ENCODE measurements at places on chromosomes 12 and 14. TPM values are rescaled to one million over a fixed set of nuclear protein-coding genes. Genes with fewer than 3 reads are reported as not detected.

DNA sequence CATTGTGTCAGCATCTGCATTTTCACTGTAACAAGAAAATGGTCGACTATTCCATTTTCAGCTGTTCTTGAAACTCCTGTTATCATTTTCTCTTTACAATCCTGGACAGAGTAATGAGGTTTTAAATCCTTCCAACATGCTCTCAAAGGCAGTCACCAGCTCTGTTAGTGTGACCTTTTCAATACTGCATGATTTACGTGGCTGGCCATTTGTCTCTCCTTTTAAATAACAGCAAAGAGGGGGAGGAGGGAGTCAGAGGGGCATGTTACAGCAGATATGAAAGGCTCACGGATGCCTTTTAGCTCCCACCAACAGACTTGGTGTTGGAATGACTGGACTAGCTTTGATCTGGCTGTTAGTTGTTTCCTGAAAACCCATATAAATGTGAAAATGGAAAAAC, 1251.2 kb downstream of the AACS start:
- no peak for DNase-seq

DNA sequence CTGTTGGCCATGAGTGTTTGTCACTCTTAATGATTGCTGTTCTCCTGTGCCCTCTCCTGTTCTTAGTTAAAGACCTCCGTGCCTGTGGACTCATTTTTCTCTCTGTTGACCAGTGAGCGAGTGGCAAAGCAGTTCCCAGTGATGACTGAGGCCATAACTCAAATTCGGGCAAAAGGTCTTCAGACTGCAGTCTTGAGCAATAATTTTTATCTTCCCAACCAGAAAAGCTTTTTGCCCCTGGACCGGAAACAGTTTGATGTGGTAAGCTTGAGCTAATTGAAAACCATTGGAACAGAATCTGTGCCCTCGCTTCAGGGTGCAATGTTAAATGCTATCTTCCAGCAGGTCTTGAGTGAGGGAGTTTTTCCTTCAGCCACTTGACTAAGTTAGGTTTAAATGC, 19.8 kb downstream of the ACAD10 start:
- no peak for DNase-seq

- no peak for DNase-seq
These were observed 17.3 kb upstream of the KLRB1 start for GRCh38 chr12:9625019-9625418.

- no peak for DNase-seq
These were observed 134.7 kb downstream of the FGD4 start for GRCh38 chr12:32533971-32534590.

DNA sequence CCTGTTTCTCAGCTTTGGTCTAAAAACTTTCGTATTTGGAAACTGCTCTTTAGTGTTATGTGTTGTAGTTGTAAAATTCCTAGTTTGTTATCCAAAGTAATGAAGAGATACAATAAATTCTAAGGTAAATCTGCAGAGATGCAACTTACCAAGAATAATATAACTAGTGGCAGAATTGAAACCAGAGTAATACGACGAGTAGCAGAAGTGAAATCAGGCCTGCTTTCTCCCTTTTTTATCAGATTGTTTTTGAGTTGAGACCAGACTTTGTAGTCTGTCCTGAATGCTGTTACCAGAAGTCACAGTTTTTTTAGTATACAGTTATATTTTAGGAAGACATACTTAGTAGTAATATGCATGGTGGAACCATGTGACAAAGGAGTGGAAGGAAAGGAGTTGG, 12.5 kb downstream of the PAPOLA start:
- no peak for DNase-seq

DNA sequence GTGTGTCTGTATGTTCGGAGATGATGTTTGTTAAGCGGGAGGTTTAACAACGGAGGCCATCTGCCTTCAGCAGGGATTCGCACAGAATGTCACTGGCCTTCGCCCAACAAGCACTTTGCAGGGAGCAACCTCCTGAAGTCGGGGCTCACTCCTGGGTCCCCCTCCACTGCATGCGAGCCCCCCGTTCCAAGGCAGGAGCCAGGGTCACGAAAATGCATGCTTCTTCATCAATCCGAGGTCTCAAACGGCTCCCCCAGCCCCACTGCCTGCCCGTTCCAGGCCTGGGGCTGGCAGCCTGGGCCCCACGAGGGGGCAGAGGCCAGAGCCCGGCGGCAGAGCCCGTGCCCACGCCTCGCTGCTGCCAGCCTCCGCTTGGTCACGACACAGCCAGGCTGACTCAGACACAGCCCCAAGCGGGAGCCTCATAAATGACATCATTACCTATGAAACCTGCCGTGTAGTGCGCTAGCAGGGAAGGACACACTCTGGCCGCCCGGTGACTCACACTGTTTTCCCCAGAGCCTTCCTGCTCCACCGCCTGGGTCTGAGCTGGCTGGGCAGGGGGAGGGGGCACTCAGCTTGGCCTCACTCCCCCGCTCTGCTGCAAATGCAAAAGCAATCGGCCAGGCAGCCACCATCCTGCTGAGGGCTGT, 169.5 kb upstream of the RTL1 start:
- DNase-seq = peak; percentile 54

- no peak for DNase-seq
These were observed 10.5 kb downstream of the CLEC6A start for GRCh38 chr12:8466241-8466640.

GRCh38 chr12:31959701-31960391, 631 bp downstream of the RESF1 start:
- DNase-seq = peak; percentile 46

CISTR gene
- polyA plus RNA-seq = not detected

ADAMTS20 gene
- 0.73 TPM for polyA plus RNA-seq

ARHGAP9 gene
- 2.4 TPM for polyA plus RNA-seq

LIN7A gene
- polyA plus RNA-seq = 15.4 TPM

SLC2A13 gene
- polyA plus RNA-seq = 19.0 TPM

Data from left renal pelvis (tissue), 4 donors.